ENCODE measurements at places on chromosomes 13 and 19.

- DNase-seq = peak; percentile 67
Measured at GRCh38 chr13:20525144-20525600, 485 bp downstream of the CRYL1 start.

GRCh38 chr19:36805364-36805763, 32.8 kb upstream of the ZNF850 start:
- no peak for DNase-seq

DNA sequence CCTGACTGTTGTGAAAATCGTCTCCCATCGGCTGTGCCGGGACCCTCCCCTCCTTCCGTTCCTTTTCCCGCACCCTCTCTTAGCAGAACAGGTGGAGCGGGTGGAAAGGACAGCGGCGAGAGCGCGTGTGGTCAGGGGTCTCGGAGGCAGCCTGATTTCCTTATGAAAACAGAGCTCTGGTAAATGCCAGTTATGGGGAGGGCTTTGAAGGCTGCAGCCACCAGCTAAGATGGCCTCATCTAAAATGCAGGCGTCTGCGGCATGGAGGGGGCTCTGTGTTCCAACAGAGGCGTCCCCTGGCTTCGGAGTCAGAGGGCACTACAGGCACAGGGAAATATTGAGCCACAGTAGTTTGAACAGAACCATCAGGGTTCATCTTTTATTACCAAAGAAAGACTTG, 93.8 kb upstream of the SOX1 start:
- DNase-seq = no peak

- peak; percentile 71 for DNase-seq
Measured at GRCh38 chr13:51453959-51454703, 1.3 kb upstream of the INTS6 start.

All from activated CD8-positive, alpha-beta memory T cell treated with anti-CD3 and anti-CD28 coated beads, Interleukin-2, amount 50 U/mL, for 48 hours (primary cell).